NCI-H2107 (cell line): ENCODE measurements at places on chromosomes 7 and 10.

GRCh38 chr10:49257154-49257553 is 41.8 kb upstream of the C10orf71 start:
- no peak for DNase-seq

DNA sequence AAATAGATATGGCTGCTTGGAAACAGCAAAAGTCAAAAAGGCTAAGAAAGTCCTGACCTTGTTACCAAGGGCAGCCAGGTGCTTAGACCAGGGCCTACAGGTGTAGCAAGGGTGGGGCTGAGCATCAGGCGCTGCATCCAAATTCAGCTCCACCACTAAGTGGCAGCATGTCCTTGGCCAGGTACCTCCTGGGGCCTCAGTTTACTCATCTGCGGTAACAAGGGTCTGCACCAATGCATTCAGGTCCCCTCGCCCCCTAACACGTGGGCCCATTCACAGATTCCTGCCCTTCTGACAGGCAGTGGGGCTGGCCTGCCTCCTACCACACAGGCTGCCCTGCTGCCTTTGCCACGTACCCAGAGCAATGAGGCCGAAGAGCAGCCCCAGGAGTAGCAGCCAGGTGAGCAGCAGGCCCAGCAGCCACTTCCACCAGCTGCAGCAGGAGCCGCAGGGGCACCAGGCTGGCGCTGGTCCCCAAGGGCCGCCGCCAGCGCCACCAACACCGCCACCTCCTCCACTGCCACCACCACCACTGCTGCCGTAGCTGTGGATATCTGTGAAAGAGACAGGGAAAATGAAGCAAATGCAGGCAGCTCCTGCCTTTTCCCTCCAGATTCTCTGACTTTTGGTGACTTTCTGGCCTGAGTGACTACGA is 28.9 kb downstream of the COL17A1 start:
- no peak for DNase-seq

DNA sequence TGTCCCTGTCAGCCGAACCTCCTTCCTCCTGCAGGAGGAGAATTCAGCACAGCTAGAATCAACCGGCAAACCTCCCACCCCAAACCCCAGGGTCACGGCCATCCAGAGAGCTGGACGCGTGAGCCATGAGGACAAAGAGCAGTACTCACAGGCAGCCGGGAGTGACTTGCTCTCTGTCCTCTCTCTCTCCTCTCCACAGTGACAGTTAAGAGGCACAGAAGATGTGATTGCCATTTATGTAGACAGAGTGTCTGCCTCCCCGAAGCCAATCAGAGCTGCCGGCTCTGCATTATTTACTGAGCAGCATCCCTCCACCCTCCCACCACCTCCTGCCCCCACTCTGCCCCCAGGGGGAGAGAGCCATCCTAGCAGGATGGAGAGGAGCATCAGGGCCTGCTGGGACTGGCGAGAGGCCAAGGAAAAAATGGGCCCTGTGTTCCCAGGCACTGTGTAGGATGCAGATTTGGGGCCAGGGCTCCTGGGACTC is 4.3 kb downstream of the DDC start:
- DNase-seq, result peak; percentile 29

GRCh38 chr7:115941703-115942268 is 88.8 kb downstream of the TFEC start:
- no peak for DNase-seq

GRCh38 chr10:4488904-4489303 is 337.1 kb upstream of the AKR1E2 start:
- DNase-seq, result no peak

- no peak for DNase-seq
Measured at GRCh38 chr7:96327429-96327828, 5.5 kb upstream of the SLC25A13 start.

- DNase-seq, result no peak
Measured at GRCh38 chr10:1873661-1874315, 136.5 kb upstream of the ADARB2 start.

GRCh38 chr7:151110236-151110940 is 24.1 kb downstream of the AGAP3 start:
- DNase-seq, result no peak

- DNase-seq, result no peak
Measured at GRCh38 chr7:142787034-142787768, 16.4 kb downstream of the PRSS2 start.

GRCh38 chr10:112904000-112904399 is 46.0 kb upstream of the TCF7L2 start:
- DNase-seq, result no peak

DNA sequence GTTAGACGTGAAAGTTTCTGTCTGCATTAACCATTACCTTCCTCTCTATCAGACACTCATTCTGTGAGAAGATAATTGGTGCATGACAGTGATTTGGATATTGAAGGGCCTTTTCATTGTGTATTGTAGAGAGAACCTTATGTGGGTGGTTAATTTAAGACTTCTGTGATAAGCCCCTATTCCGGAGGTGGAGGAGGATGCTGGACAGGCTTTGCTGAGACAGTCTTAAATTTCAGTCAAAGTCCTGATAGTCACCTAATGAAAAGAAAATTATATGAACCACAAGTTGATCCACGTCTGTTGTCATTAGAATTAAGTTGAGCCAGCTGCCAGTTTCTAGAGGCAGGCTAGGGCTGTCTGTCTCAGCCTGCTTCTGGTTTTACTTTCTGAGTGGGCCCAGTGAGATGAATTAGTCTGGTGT is 62.9 kb downstream of the CELF2 start:
- DNase-seq, result no peak

DNA sequence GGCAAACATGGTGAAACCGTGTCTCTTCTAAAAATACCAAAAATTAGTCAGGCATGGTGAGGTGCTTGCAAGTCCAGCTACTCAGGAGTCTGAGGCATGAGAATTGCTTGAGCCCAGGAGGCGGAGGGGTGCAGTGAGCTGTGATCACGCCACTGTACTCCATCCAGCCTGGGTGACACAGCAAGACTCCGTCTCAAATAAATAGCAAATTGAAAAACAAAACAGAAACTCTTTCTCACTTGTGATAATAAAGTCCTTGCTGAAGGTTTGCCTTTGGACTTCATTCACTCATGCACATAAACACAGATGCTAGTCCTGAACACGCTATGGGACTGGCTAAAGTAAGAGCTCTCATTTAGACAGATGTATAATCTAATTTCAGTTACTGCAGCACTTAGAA is 37.6 kb downstream of the ANK3 start:
- DNase-seq, result no peak

DNA sequence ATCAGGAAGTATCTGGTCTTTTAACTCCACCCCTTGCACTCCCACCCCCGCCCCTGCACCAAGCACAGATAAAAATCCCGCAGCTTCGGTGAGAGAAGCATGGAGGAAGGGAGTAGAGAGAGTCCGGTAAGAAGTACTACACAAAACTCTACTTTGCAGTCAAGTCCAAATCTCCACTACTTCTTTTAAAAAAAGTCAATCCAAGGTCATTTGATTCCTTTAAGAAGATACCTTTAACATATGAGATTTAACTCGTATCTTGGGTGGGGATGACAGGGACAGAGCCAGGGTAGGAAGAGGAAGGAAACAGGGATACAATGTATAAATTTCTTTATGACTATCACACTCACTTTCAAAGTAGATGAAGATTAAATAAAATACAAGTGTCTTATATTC is 132.1 kb downstream of the NRBF2 start:
- no peak for DNase-seq

GRCh38 chr7:128902761-128903585 is 7.5 kb downstream of the KCP start:
- no peak for DNase-seq

DNA sequence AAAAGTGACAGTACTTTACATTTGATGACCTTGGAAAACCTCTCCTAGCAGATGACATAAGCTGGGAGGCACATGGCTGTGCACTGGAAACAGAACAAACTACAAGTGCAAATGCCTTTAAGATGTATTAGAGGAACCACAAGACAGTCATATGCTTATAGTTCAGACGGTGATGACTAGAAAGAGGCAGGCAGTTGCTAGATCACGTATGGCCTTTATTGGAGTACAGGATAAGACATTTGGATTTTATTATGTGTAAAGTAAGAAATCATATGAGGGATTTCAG is 290.0 kb downstream of the SORCS1 start:
- no peak for DNase-seq

- DNase-seq, result no peak
Measured at GRCh38 chr10:128017822-128018221, 108.4 kb downstream of the MKI67 start.

- no peak for DNase-seq
Measured at GRCh38 chr10:33698033-33698432, 363.6 kb upstream of the NRP1 start.

GRCh38 chr7:33452805-33453502 is 323.6 kb downstream of the BBS9 start:
- no peak for DNase-seq

DNA sequence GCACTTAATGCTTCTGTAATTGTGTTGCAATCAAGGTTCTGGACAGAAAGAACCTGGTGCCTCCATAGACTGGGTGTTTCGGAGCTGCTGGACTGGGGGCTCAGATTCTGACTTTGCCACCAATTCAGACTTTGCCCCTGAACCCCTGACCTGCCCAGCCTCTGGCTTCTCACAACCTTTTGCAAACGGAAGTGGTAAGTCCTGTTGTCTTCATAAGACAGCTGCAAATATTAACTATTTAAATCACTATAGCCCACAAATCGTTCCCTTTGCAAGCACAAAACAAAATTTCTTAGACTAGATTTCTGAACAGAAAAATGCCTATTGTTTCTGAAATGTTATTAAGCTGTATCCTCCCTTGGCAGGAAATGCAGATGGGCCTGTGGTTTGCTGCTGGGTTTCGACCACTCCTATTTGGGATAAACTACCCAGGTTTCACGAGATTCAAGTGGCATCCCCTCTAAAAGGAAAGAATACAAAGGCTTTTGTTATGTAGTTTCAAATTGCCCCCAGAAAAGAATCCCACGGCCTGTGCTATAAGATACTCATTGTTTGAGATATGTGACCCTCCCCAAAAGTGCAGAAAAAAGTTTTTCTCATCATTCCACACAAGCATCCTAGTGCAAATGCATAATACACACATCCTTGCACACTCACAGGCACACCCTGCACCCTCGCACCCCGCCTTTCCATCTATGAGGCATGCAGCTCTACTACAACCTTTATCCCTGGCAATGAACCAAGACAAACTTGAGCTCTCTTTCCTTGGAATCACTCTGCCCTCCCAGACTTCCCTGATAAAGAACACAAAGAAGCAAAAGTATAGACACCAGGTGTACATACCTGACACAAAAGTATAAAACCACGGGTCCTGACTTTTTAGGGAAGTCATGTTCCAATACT is 209.1 kb downstream of the PRPF18 start:
- DNase-seq, result no peak

DNA sequence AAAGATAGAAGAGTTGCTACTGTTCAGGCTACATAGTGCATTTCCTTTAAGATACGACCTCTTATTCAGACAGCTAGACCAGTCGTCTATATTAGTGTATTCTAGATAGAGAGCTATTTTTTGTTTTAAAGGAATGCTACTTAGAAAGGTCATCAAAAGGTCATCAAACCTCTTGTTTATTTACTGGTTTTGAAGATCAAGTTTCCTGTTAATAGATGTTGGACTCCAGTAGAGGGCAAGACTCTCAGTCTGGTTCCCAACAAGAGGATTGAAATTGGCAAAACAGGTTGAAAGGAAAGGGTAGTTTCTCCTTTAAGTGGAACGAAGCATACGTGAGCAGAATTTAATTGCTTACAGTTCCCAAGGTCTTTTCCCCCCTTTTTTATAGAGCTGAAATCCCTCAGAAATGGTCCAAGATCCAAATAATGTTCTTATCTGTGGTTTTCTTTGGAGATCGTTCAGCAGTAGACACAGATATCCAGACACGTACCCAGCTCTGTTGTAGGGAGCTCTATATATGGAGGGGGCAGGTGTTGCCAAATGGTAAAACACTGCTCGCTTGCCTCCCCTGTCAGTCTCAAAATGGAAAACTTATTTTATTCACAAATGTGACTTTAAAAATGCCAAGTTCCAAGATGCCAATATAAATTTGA is 37.2 kb downstream of the BAMBI start:
- no peak for DNase-seq

DNA sequence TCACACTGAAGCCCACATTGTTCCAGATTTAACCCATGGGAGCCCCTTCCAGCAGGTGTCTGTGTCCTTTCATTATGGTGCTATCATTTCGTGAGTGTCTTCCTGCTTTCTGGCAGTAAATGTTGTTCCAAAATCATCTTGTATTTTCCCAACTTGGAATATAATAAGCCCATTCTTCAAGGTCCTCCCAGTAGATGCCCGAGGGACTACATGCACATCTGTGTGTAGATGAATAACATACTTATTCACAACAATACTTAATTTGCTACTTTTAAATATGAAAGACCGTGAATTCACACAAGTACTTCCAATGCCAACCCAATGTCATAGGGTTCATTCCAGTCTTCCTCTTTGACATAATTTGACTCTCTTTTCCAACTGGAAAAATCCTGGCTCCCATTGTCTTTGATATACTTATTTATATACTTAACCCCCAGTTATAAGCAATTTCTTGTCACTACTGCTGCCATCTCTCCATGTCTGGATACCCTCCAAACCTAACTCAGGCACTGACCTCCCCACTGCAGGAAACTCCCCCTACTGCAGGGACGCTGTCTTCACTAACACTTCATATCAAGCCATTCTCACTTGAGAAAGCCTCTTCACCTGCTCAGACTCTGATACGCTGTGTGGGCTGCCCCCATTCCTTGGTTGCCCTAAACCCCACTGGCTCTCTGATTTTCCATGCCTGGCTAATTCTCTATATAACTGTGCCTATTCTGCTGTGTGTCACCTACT is 1119.2 kb downstream of the CNTNAP2 start:
- no peak for DNase-seq

GRCh38 chr10:129764901-129765663 is 199.0 kb downstream of the EBF3 start:
- no peak for DNase-seq

GRCh38 chr10:17918187-17918903 is 33.4 kb upstream of the SLC39A12 start:
- no peak for DNase-seq

GRCh38 chr10:99761365-99761764 is 21.1 kb upstream of the ABCC2 start:
- DNase-seq, result no peak

DNA sequence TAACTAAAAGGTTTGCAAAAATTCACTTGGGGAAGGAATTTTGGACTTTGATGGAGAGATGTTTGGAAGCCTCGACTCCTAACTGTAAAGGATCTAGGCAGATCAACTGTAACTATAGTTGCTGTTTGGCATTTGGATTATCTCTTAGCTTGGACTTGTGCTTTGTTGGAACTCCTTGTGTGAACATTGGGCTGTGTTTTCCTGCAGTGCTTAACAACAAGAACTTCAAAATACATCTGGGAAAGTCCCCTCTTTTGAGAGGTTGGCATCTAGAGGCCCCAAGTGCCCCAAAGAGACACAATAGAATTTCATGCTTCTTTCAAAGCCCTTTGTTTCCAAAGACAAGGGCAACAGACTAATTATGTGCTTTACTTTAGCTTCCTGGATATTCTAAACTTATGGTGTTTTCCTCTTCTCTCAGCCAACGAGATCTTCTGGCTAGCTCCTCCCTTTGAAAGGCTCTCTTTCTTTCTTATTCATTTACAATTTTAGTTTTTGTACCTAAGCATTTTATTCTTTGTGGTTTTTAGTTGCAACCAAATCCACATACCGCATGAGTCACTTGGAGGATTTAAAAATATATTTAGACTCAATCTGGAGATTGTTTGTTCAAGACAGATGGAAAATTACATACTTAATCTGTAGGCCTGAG is 11.6 kb downstream of the ABCA13 start:
- no peak for DNase-seq

- DNase-seq, result no peak
Measured at GRCh38 chr10:132106431-132106830, 40.7 kb downstream of the JAKMIP3 start.

- DNase-seq, result no peak
Measured at GRCh38 chr10:102580230-102580629, 64.0 kb upstream of the TRIM8 start.
